ENCODE measurements at places on chromosomes 5 and 9.

- no peak for DNase-seq
Measured at GRCh38 chr5:144086295-144086694, 84.2 kb downstream of the YIPF5 start.

DNA sequence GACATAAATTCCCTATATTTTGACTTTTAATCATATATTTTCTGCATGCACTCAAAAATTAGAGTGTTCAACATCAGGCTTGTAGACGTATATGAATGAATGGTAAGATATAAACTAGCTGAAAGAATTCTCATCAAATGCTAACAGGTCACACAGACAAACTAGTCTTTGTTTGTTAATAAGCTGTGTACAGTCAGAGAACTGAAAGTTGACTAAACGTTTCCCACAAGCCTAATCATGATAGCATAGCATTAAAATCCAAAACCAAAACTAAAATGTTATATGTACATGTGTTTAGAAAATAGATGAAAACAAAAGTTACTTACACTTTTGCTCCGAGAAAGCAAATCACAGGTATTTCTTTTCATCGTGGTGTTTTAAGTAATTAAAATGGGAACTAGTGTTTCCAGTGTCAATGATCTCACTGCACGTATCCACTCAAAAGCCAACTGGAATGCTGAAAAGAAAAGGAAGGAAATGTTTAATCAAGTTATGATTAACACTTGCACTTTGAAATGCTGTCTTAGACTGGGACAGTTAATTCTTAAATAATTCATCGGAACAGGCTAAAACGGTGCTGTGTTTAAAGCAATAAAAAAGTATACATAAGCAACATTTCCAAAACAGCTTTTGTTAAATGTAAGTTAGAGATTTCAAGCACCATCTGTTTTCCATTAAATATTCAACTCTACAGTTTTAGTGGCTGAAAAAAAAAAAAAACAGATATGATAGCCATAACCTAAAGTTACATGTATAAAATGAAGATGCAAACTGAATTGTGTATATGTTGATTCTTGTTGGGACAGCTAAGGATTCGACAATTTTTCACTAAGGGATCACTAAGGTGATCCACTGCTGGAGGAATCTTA lies 291.9 kb upstream of the PDE4D start:
- DNase-seq, result no peak

DNA sequence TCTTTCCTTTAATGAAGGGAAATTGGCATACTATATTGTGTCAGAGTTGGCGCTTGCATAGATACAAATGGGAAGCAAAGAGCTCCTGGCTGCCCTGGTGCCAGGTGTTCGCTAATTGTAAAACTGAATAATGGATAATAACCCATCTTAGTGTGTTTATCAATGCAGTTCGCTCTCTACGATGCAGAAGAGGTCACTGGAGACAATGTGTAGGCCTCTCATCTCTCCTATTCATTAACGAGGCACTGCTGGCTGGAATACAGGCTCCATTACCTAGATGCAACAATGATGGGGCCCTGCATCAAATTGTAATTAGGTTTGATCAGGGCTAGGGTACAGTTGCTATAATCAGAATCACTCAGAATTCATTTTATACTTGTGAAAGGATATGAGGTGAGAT lies 171.0 kb downstream of the RMI1 start:
- no peak for DNase-seq

DNA sequence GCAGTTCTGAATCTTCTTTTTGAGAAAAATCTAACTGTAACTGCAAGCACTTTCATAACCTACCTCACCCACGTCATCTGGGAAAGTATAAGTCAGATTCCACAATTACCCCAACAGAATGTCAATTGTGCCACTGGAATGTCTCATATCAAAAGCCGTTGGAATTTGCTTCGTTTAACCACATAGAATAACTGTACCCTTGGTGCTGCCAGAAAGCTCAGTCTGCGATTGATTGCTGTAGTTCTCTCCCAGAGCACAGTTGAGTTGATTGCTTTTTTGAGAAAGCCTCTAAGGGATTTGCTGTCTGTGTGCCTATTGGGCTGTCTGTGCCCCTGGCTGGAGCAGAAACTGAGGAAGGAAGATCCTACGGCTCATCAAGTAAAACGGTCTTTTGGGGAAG lies 583.6 kb downstream of the TMEM38B start:
- no peak for DNase-seq

DNA sequence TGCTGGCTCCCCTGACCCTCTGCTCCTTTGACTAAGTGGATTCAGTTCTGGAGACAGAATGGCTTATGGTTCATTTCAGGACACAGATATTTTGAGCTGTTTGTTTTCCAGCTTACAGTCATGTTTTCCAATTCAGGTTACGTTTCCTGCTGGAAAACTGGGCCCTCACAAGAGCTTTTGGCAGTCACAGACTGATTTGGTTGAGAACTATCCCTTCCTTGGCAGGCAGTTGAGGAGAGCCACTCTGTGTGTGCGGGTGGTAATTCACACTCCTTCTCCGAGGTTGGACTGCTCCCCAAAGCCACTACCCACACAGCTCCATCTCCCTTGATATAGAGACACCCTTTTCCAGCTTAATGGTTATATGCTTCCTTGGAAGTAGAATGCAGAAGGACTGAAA lies 534.5 kb downstream of the TMEM38B start:
- no peak for DNase-seq

DNA sequence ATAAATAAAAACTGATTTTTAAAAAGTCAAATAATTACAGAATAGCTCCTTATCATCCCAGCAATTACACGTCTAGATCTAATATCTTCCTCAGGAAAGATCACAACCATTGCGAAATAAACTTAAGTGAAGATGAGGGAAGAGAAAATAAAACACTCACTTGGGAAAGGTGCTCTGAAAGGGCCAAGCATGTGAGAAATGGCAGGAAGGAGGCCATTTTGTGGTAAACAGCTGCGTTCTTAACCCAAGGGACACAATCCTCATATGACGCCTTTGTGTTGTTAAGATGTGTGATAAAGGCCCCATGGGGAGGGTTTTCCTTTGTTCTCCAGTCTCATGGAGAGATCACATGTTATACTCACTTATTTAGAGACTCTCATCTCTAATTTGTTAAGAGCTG lies 32.5 kb downstream of the JAKMIP2 start:
- no peak for DNase-seq

DNA sequence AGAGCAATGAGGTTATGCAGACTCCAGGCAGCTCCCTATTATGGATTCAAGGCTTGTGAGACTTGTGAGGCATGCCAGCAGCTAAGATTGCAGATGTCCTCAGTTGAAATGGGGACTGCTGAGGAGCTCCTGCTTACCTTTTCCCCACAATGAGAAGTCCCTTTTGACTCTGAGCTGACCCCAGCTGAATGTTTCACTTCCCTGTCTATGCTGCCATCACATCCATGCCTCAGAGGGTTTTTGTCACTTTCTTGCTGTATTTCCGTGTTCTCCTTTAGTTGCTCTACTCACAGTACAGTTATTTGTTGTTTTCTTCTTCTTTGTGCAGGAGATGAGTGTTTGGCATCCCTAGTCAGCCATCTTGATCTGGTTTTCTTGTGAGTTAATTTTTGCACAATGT lies 18.8 kb upstream of the OR2S2 start:
- DNase-seq, result no peak

DNA sequence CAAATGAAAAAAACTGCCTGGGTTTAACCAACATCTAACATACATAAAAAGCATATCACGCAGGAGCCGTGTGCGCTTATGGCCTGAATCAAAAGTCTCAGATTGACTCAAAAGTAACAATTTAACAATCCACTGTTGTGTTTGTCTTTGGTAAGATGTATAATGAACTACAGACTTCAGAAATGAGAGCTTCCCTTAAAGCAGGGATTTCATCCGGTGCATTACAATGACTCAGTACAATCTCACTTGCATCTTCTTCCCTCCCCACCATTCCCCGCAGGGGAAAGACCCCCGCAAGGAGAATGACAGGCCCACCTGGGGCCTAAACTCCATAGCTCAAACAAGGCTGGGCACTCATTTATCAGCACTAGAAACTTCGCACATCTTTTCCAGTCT lies 1.4 kb downstream of the ZFR start:
- DNase-seq, result no peak

DNA sequence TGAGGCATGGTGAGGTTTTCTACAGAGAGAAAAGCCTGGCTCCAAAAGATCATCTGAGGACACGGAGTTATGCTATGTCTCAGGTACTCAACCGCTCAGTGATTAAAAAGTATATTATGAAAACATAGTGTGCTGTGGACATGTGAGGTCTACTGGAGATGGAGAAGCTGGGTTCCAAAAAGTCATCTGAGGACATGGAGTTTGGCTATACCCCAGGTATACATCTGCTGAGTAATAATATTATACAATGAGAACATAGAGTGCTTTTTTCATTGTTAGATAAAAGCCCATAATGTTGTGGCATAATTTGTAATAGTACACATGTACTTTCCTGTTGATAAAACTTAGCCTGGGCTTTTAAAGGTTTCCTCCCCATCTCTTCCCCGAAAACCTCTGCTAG lies 70.7 kb upstream of the SHISAL2B start:
- DNase-seq, result no peak

DNA sequence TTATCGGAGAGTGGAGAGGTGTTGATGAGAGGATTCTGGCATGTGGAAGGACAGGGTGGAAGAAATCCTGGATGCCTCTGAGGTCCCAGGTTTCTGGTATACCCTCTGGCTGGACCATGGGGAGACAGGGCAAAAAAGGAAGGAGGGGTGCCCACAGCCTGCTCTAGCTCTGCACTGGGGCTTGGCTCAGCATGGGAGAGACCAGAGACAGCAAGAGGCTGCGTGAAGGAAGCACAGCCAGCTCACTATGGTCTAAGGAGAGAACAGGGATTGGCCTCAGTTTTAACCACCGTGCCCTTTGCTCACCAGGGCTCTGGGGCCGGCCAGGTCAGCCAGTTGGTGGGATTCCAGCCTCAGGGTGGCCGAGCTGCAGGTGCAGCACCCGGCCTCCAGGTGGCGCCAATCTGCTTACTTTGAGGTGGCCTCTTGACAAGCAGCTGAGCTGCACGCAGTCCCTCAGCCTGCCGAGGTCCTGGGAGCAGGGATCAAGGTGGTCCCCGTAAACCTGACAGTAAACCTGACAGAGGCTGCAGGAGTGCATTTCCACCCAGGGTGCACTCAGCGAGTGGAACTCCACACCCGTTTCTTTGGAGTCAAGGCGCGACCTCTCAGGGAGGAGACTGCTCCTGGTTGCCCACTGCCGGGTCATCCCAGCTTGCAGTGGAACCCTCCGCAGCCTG lies 25.0 kb upstream of the SPTLC1 start:
- no peak for DNase-seq

DNA sequence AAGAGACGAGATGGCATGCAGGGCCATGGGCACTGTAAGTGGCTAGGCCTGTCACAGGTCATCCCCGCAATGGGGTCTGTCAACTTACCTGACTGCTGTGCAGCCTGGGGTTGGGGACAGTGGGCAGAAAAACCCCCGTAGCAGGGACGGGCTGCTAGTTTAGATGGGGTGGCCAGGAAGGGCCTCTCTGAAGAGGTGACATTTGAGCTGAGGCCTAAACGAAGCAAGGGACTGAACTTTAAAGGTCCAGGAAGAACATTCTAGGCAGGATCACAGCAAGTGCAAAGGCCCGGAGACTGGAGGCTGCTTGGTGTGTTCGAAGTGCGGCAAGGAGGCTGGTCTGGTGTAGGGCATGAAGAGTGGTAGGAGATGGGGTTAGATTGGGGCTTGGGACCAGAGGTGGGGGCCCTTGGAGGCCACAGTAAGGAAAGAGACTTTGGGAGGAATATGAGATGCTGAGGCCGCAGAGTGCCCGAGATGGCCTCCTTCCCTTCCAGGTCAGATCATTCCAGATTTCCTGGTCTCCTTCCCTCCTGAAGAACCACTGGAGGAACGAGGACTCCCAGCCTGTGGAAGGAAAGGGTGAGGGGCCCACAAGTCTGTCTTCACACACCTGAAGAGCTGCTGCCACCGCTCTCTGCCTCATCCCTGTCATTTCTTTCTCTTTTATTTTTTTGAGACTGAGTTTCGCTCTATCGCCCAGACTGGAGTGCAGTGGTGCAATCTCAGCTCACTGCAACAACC lies 37.9 kb upstream of the SH3PXD2B start:
- DNase-seq, result no peak

- no peak for DNase-seq
Measured at GRCh38 chr5:1086871-1087270, 25.0 kb downstream of the SLC12A7 start.

GRCh38 chr5:82674671-82675070 lies 396.5 kb upstream of the RPS23 start:
- no peak for DNase-seq

GRCh38 chr9:131874447-131874846 lies 134.6 kb upstream of the RAPGEF1 start:
- no peak for DNase-seq

DNA sequence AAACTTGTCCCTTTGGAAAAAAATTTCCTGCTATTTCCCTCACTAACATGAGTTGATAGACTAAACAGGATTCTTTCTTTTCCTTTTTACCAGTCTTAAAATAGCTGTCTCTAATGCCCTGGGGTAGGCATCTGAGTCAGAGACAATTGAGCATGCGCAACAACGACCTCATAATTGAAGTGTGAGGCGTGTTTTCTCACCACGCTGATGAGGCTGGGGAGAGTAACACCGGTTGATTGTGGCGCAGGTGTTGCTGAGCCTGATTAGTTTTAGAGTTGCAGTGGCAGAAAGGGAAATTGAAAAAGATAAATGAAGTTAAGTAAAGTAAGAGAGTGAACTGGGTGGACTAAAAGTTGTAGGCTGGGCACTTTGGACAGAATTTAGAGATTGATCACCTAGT lies 213.7 kb downstream of the TLR4 start:
- DNase-seq, result no peak

DNA sequence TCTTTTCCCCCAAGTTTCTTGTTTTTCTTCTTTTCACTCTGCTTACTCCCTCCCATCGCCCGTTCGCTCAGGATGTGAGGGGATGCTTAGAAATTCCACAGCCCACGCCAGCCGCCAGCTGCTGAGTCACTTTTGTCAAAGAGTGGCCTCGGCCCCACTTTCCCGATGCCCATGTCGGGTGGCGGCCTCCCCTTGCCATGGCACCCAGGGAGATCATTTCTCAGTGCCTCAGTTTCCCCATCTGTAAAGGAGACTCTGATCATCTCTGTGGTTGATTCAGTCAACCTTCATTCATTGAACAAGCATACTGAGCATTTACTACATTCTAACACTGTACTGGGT lies 353 bp upstream of the PDGFRB start:
- no peak for DNase-seq

DNA sequence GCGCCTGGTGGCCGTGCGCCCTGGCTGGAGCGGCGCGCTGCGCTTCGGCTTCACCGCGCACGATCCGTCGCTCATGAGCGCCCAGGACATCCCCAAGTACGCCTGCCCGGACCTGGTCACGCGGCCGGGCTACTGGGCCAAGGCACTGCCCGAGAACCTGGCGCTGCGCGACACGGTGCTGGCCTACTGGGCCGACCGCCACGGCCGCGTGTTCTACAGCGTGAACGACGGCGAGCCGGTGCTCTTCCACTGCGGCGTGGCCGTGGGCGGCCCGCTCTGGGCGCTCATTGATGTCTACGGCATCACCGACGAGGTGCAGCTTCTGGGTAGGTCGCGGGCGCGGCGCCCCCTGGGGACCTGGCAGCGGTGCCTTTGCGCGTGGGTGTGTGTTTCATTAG lies 28.9 kb downstream of the NEURL1B start:
- DNase-seq, result no peak
